ENCODE measurements at places on chromosomes 7 and 10. TPM values are rescaled to one million over a fixed set of nuclear protein-coding genes. Genes with fewer than 3 reads are reported as not detected.

DNA sequence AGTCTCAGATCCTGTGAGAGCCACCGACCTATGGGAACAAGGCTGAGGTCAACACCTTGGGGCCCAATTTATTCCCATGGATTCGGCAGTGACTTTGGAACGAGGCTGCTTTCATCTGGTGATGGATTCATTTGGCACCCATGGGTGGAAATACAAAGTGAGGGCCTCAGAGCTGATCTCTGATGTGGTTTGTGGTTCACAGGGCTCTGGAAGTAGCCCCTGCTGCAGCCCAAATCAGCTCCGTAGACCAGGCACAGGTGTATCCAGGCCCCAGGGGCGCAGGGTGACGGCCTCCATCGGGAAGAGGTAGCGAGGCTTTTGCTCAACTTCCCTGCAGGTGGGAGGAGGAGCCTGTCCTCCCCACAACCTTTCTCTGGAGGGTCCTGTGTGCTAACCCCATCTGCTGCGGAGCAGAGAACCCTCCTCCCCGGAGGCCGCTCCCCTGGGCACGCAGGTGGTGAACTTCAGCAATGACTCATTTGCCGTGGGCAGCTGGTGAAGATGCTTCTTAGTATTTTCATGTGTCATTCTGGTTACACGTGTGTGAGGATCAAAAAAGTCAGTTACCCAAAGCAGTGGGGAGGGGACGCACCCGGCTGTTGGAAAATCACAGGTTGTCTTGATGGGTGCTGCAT is 7.5 kb upstream of the JAKMIP3 start:
- DNase-seq: peak; percentile 59

DNA sequence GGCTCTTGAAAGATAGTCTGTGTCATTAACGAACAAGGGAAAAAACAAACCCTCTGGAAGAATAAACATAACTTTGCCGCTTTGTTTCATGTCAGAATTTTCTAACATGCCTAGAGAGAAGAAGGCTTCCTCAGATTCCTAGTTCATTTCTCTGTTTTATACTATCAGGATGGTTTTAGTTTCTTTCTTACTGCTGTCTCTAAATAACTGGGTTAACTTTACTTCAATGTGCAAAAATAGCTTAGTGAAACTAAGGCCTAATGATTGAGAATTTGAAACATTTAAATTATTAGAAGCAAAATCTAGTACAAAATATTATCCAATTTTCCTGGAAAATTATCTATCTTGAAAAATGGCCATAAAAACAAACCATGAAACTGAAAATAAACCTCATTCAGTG is 72.1 kb upstream of the OGDHL start:
- no peak for DNase-seq

- DNase-seq: peak; percentile 85
Observed at GRCh38 chr10:44963772-44964633, 4.4 kb downstream of the RASSF4 start.

- no peak for DNase-seq
Observed at GRCh38 chr7:96237040-96237439, 84.9 kb downstream of the SLC25A13 start.

DNA sequence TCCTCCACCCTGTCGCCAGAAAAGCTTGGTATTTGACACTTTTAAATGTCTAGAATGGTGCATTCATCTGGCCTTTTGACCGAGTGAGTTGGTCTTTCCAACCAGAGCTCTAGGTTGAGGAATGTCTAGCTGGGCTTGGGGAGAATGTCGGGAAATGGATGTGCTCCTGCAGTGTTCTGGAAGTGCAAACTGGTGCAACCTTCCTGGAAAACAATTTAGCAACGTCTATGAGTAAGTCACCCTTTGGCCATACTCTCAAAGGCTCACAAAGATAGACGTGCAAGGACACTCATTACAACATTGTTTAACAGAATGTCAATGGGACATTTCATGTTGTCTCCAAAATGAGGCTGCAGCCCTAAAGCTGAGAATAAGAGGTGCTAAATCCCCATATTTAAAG is 12.2 kb upstream of the NMT2 start:
- DNase-seq: no peak

Gene SAMD9L
- total RNA-seq: 13.4 TPM

Gene TET1
- total RNA-seq: 4.3 TPM

- DNase-seq: peak; percentile 83
Observed at GRCh38 chr10:11181978-11182377, 164.3 kb downstream of the CELF2 start.

DNA sequence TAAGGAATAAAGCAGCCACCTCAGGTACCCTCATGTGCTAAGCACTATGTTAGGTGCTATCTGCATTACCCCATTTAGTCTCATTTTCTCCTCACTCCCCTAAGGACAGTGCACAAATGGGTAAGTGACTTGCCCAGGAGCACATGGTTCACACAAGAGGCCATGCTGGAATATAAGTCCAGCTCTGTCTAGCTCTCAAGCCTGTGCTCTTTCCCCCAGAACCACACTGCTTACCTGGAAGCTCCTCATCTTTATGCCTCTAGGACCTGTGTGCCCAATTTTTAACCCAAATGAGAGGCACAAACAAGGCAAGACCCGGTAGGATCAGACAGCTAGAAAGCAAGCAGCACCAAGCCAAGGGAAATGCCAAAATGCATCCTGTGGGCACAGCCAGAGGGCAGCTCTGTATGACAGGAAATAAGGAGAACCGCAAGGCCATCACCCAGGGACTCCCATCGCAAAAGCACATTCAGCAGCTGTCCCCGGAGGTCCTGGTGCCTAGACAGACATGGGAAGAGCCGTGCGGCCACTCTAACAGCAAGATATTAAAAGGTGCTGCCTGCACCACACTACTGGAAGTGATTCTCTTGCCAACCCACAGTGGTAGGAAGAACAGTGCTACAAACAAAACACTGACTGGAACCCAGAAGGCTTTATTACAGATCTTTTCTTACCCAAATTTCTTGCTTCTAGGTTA is 88.1 kb downstream of the GSAP start:
- no peak for DNase-seq

Gene OR9A2
- total RNA-seq: not detected

DNA sequence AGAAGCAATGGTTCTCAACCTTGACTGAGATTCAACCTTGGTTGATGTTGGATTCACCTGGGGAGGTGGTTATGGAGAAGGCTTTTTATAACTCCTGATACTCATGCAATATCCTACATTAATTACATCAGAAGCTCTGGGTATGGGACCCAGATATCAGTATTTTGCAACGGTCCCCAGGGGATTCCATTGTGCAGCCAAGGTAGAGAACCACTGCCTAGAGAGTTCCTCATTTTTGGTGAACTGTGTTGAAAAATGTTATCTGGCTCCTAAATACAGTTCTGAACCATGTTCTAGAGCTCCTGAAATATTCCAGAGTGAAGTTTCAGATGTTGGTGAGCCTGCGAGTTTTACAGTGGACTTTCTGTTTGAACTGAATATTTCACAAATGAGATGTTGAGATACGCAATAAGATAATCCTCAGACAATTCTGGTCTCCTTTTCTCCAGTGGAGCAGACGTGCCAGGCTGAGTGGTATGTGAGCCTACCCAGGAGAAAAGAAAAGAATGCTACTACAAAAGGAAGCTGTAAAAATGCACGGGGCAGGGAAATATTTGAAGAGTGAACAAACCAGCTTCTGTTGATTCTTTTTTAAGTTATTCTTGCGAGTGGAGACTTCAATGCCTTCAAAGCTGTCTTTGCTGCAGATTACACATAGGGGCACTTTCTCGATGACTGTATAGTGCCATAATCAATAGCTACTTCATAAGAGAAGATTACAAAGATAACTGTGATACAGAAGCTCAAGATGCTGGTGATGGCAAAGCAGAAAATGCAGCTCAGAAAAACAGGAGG is 13.6 kb upstream of the C10orf120 start:
- DNase-seq: no peak

Gene TMEM196
- 1.6 TPM for total RNA-seq

DNA sequence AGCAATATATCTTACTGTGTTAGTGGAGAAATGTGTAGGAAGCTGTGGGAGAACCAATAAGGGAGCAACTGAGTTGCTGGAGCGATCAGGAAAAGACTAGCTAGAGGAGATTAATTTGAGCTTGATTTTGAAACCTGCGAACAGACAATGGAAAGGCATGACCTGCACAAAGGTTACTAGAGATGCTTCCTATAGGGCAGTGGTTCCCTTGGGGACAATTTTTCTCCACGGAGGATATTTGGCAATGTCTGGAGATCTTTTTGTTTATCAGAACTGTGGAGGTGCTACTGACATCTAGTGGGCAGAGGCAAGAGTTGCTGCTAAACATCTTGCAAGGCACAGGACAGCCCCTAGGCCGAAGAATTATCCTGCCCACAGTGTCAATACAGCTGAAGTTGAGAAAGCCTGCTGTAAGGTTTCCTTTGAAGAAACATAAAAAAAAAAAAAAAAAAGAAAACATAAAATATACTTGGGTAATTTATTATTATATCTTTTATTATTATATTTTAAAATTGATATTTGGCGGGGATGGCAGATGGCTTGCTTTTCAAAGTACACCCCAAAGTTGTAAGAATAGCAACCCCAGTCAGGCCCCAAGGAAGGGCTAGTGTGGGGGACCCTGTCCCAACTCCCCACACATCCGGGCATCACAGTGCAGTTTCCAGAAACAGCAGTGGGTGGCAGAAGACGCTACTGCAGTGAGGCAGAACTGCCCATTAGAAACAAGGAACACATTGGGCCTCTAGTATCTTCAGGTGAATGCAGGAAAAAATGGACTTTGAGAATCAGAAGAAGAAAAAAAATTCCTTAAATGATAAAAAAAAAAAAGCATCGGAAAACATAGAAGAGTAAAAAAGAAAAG is 481.6 kb downstream of the SH2D4B start:
- DNase-seq: no peak

- no peak for DNase-seq
Observed at GRCh38 chr7:44244282-44244681, 43.5 kb downstream of the YKT6 start.

Gene SEC31B
- total RNA-seq: 7.0 TPM

Gene PALD1
- total RNA-seq: 7.4 TPM

DNA sequence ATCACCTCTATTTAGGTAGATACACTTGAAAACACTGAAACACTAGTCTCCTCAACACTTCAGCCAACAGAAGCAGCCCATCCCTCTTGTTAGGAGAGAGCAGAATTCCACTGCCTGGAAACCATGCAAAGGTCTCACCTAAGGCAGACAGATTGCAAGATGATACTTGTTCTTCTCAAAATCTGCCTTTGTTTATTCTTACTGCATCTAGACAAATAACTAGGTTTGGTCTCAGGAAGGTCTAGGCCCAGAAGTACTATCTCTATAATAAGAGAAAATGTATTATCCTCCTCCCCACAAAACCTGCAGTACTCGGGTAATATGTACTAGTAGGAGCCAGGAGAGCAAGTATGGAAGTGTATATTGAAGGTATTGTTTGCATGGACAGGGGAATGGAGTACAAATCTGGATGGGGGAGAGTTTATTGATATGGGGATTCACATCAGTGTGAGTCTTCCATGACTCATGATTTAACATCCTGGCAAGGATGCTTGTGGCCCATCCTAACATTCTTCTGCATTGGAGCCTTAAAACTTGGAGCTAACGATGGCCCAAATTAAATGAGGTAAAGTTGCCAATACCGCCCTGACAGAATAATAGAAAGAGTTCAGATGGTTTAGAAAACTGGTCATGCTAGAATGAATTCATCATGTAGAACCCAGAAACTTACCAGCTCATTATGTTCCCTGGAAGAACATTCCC is 109.2 kb downstream of the EPC1 start:
- no peak for DNase-seq

DNA sequence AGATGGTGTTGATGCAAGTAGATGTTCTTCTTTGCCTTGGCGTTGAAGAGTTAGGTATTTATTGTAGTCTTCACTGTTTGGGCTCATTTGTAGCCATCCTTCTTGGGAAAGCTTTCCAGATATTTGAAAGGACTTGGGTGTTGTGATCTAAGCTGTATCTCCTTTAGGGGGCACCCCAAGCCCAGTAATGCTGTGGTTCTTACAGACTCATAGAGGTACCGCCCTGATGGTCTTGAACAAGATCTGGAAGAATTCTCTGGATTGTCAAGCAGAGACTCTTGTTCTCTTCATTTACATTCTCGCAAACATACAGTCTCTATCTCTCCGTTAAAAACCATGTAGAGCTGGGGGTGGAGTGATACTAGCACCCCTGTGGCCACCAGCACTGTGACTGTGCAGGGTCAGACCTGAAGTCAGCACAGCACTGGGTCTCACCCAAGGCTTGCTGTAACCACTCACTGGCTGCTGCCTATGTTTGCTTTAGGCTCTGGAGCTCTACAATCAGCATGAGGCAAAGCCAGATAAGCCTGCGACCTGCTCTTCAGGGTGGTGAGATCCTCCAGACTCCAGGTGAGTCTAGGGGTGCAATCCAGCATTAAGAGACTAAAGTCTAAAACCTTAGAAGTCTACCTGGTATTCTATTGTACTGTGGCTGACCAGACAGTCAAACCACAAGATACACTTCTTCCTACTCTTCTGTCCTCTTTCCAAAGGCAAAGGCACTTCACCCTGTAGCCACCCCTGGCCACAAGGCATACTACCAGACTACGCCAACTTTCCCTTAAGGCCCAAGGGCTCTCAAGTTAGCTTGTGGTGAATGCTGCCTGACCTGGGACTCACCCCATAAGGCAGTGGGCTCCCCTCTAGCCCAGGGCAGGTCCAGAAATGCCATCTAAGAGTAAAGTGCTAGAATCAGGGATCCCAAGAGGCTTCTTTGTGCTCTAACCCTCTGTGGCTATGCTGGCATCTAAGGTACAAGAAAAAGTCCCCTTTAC is 209.7 kb upstream of the TMEM196 start:
- DNase-seq: no peak

DNA sequence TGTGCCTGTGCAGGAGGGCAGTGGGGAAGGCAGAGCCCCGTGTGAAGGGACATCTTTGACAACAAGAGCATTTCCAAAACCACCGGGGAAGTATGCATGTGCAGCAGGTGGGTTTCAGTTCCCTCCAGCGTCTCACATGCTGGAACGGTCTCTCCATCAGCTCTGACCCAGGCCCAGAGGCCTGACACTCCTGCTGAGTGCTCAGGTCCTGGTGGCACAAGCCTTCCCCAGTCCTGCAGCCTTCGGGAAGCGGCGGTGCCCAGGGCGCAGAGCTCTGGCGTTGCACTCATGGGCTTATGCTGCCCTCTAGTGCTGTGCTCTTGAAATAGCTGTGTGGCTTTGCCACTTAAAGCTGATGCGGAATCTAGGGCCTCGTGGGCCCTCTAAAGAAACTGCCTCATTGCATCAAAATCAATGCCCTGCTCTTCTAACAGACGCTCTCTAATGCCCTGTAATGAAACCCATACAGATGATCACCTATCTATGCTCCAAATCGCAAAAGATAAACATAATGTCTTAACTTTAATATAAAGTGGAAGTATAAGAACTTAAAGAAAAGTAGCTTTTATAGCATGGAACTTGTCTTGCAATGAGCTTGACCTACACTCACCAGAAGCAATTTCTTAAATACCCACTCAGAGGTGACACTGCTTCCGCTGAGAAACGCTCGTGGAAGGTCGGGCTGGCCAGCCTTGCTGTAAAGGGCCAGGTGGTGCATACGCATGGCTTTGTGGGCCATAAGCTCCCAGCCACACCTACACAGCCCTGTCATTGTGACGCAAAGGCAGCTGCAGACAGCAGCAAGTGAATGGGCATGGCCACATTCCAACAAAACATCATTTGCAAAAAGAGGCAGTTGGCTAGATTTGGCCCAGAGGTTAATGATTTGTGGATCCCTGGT is 38.6 kb downstream of the CLRN3 start:
- DNase-seq: peak; percentile 85

- DNase-seq: no peak
Observed at GRCh38 chr10:93124580-93125318, 51.1 kb downstream of the CYP26A1 start.
